ENCODE measurements at places on chromosomes 5 and 9.

- no peak for DNase-seq
These were observed 11.4 kb upstream of the NRARP start for GRCh38 chr9:137313326-137313936.

DNA sequence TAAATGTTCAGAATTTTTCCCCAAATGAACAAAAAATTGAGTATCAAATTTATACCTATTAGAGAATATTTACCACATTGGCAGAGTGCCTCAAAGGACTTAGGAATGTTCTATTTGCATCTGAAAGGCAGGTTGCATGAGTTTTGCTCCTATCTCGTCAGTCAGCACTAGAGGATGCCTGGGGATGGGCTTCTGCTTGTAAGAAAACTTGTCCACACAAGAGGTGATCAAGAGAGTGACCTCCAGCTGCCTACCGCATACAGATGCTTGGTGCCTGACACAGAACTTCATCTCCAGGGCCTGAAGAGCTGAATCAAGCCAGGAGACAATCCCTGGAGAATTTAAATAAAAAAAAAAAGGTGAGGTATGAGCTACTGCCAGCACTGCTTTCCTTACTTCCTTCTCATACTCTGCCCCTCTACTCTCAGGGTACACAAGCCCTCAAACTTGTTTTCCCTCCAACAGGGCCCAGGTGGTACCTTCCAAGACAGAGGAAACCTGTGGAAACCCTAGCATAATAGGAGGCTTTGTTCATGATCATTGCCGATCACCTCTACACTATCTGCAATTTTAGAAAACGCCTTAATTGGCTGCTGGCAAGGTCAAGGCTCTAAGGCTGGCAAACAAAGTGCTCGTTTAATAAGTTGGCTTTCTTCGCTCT is 166.6 kb downstream of the ELAVL2 start:
- no peak for DNase-seq

GRCh38 chr5:53879708-53880323 is 319.4 kb downstream of the NDUFS4 start:
- DNase-seq, result no peak

- DNase-seq, result no peak
These were observed 177.1 kb upstream of the SEMA6A start for GRCh38 chr5:116751684-116752083.

DNA sequence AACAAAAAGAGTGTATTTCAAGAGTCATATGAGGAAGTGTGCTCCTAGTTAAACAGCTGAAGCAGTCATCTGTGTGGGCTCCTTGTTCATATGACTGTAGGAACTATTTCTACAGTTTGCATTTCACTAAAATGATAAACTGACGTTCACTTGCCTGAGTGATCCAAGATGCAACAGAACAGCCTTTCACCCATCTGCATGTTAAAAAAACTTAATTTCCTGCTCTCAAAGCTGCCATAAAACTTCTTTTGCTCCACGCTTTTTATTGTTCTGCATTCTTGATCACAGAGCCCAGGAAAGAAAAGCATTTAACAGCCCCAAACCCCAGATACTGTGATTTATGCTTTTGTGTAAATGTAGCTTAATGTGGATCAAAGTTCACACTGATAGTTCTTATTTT is 43.9 kb downstream of the ZNF608 start:
- no peak for DNase-seq

- no peak for DNase-seq
These were observed 499.2 kb downstream of the BNC2 start for GRCh38 chr9:16371306-16371705.

GRCh38 chr5:38745836-38746732 is 99.7 kb upstream of the OSMR start:
- DNase-seq, result no peak

- DNase-seq, result no peak
These were observed 94.4 kb downstream of the VAV2 start for GRCh38 chr9:133897675-133898074.

DNA sequence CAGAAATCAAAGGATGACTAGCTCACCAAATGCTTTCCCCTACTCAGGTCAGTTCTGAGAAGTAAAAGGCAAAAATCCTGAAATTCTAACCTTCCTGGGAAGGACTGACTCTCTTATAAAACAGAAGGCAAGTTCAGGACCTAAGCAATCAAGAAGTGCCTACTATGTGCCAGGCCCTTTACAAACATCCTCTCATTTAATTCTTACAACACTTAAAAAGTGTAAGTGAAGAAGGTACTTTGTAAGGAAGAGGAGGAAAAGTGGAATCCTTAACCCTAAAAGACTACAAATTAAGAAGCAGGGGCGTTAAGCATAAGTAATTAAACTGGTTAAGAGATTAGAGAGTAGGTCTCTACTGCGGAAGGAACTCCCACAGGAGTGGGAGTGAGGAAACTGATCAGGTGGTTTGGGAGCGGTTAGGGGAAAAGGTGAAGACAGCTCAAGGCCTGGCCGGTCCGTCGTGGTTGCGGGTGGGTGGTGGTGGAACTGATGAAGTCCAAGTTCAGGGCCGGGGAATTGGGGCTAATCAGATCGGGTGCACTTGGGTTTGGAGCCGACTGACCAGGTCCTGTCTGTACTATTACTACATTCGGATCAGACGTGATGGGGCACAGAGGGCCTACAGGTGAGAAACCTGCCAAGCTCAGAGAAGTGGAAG is 839 bp downstream of the MED27 start:
- DNase-seq, result no peak

GRCh38 chr5:64654561-64654938 is 35.8 kb upstream of the SHISAL2B start:
- no peak for DNase-seq

DNA sequence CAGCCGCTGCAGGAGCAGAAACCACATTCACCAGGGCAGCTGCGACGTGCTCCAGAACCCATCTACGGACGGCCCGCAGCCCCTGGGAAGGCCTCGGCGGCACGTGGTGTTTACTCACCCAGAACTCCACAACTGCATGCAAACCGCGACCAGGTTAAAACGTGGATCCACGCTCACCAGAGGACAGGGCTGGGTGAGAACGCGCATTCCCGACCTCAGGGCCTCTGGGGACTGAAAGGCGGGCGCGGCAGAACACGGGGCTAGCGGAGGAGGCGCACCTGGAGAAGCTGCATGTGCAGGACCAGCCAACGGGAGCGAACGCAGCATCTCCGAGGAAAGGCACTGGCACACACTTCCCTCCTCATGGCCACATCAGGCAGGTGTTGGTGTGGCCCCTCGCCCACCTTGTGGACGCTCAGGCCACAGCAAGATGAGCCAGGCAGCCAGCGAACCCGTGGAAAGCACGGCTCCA is 24.0 kb upstream of the CAMSAP1 start:
- no peak for DNase-seq

DNA sequence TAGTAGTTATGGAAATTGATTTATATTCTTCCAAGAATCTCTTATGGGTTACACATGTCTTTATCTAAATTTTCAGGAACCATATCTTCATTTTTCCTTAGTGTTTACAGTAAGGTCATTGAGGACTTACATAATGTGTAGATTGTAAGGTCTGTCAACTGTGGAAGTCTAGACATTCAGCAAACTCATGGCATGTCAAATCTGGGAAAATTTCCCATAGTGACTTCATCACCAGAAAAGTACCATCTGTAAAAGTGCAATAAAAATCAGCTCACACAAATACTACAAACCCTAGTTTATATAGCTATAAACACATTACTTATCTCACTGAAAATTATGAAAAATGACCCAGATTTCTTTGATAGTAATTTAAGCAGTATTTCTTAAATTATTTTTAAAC is 419.4 kb downstream of the MTRR start:
- no peak for DNase-seq

DNA sequence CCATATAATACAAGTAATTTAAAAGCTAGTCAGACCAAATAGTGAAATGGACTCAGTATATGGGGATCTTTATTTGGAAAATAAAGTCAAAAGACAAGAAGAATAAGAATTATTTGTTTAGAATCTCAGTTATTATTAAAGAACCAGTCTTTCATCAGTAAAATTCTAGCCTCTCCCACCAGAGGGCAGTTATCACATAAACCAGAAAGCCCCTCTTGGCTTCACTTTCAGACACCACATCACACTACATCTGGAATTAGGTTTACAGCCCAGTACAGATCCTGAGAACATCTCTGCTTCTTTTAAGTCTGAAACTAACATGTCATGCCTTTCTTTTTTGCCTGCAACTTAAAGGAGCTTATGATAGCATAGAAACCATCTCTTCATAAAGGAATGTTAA is 12.2 kb upstream of the HSPB3 start:
- no peak for DNase-seq

DNA sequence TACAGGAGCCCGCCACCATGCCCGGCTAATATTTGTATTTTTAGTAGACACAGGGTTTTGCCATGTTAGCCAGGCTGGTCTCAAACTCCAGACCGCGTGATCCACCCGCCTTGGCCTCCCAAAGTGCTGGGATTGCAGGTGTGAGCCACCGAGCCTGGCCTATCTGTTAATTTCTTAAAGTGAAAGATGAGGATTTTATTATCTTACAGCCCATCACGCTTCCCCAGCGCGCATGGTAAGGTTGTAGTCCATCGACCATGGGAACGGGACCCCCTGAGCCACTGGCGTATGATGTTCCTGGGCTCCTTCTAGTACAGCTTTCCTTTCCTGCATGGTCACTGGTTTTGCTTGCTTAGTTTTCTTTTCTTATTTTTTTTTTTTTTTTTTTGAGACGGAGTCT is 8.7 kb downstream of the CDHR2 start:
- DNase-seq, result no peak

- no peak for DNase-seq
These were observed 55.0 kb downstream of the PAPPA start for GRCh38 chr9:116208417-116209232.

GRCh38 chr9:84296146-84296843 is 44.3 kb downstream of the SLC28A3 start:
- DNase-seq, result no peak

- peak; percentile 72 for DNase-seq
These were observed 47.8 kb downstream of the NR3C1 start for GRCh38 chr5:143355710-143356109.

DNA sequence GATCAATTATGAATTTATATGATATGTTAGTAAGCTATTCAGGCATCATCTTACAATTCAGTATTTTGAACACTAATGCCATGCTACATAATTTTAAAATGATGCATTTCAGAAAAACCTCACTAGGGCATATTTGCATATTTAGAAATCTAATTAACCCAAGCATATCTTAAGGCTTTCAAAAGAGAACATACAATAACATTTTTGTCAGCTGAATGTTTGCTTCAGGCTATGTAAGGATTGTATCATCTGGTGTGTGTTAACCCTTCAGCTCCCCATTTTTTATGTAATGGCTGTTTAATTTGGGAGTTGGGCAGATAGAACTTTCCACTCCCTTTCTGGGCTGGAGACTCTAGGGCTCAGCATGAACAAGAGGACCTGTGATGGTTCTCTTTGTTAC is 299.1 kb upstream of the EFNA5 start:
- DNase-seq, result no peak

- no peak for DNase-seq
These were observed 94.3 kb downstream of the RPS23 start for GRCh38 chr5:82183828-82184227.

DNA sequence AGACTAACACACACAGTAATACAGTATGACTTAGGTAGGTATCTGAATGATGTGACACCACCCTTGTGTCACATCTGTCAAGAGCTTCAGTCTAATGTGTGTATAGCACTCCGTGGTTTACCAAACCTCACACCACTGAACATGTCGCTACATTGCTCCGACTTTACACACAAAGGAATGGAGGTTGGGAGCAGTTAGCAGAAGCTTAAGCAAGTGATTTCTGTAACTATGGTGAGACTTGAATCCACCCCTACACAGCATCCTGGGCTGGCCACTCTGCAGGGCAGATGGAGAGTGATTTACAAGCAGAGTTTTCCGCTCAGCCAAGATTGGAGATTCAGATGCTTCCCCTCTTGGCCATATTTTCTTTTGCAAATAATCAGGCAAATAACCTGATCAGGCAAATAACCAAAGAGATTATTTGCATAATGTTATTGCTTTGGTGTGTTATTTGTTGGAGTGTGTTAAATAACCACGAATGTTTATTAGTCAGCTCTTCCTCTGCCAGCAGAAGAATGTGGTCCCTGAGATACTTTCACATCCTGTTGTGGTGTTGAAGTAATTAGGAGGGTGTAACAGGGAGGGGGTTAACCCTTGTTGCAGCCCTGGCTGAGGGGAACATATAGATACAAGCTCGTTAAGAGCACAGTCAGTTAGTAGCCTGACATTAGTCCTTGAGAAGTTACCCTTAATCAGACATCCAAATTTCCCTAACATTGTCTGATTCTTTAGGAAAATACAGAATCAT is 92.8 kb downstream of the SNX18 start:
- no peak for DNase-seq

DNA sequence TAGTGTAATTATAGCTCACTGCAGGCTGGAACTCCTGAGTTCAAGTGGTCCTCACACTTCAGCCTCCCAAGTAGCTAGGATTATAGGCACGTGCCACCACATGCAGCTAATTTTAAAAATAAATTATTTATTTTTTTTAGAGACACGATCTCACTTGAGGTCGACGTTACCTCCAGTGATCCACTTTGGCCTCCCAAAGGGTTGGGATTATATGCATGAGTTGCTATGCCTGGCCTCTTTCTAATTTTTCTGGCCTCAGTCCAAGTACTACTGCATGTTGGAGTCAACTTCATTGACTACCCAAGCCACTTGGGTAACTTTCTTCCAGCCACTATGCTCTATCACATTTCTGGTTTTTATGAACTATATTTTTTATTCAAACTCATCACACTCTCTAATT is 148.3 kb downstream of the EFNA5 start:
- DNase-seq, result no peak

DNA sequence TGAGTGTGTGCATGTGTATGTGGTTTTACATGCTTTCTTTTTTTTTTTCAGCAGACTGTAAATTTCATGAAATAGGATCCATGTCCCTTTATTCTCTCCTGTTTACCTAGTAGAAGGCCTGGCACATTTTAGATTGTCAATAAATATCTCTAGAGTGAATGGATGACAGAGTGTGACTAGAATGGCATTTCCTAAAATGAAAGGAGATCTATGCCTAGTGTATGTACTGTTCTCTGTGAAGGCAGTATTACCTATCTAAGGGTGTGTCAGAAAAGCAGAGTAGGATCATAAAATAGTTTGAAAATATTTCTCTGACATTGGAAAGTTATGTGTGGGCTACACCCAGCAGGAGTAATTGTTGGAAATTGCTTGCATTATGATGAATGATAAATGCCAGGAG is 1876.0 kb upstream of the C9orf72 start:
- no peak for DNase-seq

DNA sequence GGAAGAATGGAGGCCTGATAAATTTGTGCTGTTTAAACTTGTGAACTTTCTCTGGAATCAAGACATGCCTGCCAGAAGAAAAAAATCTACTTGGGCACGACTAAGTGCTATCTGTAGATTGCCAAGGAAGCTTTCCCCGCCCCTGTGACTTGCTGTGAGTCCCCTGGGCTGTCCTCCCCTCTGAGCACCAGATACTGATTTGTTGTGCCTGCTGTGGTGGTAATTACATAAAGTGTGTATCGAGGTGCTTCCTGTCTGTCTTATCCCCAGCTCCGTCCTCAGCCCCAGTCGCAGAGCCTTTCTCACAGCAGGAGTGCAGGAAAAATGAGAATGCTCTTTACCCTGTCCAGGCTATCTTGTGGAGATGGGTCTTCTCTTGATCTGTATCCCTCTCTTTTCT is 53.9 kb downstream of the TRIO start:
- no peak for DNase-seq
